CD8-positive, alpha-beta T cell (primary cell): ENCODE measurements at places on chromosomes 4 and X.

- DNase-seq: no peak
Observed at GRCh38 chr4:762211-763190, 56.9 kb downstream of the PCGF3 start.

DNA sequence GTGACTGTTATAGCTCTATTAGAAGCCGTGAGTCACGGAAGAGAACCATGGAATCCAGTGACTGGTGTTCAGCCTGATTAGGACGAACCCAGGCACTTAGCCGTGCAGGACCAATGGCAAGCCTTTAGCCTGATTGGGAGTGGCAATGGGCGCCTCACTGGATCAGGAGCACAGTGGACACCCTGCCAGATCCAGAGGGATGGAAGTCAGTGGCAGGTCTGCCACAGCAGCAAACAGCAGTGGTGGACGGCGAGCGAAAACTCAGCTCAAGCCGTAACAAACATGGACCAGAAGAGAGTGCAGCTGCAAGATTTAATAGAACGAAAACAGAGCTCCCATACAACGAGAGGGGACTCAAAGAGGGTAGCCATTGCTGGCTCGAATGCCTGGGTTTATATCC lies 1326.5 kb downstream of the ADGRL3 start:
- DNase-seq: no peak

DNA sequence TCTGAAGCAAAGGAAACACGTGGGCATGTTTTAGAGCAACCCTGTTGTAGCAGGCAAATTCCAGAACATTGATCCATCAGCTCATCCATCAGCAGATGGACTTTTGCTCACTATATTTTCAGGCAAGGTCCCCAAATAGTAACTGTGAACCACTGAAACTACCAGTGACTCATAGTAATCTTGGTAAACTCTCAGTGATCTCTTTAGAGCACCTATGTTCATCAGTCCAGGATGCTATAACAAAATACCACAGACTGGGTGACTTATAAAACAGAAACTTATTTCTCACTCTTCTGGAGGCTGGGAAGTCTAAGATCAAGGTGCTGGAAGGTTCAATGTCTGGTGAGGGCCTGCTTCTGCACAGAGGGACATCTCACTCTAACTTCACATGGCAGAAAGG lies 28.9 kb upstream of the BTC start:
- no peak for DNase-seq

DNA sequence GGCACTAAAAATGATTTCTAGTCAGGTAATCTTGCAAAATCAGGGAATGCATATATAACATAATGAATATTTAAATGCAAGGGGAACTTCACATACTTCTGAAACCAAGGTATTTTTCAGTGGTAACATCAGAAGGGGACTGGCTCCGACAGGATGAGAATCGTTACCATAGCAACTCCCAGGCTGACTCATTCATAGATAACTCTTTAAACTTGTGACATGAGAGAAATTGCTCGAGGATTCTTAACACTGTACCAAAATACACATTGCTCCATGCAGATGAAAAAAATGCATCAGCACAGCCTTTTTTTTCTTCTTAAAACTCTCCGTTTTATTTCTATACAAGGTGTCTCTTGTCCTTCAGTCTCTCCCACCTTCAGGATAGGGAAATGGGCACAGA lies 114.3 kb downstream of the GABRB1 start:
- DNase-seq: no peak

- no peak for DNase-seq
Observed at GRCh38 chr4:10105421-10105820, 11.2 kb downstream of the WDR1 start.

- no peak for DNase-seq
Observed at GRCh38 chrX:30649859-30650258, 3.4 kb upstream of the GK start.

- DNase-seq: no peak
Observed at GRCh38 chr4:73964862-73965611, 16.8 kb downstream of the PF4 start.

- DNase-seq: no peak
Observed at GRCh38 chr4:89101256-89102161, 9.8 kb upstream of the TIGD2 start.

- no peak for DNase-seq
Observed at GRCh38 chr4:24168658-24169057, 278.8 kb upstream of the PPARGC1A start.

DNA sequence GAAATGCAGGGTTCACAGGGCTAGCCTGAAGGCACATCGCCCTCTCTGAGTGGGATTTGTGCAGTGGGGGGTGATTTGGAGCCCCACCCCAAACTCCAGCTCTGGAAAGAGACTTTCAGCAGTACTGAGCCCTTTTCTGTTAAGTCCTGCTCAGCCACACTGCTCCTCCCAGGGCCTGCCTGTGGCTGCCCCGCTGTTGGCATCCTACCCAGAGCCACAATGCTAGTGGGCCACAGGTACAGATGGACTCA lies 52.7 kb downstream of the CXorf49B start:
- DNase-seq: no peak

GRCh38 chrX:28613558-28613957 lies 26.3 kb downstream of the IL1RAPL1 start:
- DNase-seq: no peak

DNA sequence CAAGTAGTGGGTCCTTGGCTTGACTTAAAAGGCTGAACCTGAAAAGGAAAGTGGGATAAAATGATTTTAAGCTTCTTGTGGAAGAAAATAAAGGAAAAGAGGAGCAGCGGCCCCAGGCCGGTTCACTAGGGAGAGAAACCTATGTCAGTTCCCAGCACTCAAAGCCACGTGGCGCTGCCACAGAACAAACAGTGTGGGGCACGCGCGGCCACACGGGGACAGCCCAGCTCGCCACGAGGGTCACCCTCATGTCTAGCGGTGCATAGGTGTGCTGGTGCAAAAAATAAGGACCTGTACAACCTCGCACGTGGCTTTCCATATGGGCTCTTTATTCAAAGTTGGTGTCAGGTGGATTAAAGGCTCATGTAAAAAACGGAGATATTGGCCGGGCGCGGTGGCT lies 17.1 kb downstream of the MSANTD1 start:
- no peak for DNase-seq

- no peak for DNase-seq
Observed at GRCh38 chr4:36338973-36339372, 57.6 kb downstream of the DTHD1 start.

DNA sequence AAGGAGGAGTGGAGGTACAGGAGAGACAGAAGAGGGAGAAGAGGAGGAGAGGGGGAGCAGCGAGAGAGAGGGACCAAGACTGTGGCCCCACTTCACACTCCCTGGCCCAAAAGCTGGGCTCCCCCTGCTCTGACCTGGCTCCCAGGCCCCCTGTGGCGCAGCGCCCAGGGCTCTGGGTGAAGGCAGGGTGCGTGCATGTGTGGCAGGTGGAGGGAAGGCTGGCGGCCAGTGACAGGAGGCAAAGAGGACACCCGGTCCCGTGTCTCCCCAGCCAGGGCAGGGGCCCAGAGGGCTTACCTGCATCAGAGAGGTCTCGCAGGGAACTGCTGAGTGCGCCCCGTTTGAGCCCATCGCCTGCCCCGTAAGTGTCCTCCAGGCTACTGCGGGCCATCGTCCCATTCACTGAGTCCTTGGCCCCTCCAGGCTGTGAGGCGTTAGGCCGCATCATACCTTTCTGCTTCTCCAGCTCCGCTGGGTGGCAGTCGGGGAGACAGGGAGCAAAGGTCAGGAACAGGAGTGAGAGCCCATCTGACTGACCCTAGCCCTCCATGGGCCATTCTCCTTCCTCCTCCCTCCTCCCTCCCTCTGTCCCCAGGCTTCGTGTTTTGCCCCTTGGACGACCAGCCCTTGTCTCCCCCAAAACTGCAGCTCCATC lies 11.1 kb upstream of the KDM5C start:
- DNase-seq: no peak

DNA sequence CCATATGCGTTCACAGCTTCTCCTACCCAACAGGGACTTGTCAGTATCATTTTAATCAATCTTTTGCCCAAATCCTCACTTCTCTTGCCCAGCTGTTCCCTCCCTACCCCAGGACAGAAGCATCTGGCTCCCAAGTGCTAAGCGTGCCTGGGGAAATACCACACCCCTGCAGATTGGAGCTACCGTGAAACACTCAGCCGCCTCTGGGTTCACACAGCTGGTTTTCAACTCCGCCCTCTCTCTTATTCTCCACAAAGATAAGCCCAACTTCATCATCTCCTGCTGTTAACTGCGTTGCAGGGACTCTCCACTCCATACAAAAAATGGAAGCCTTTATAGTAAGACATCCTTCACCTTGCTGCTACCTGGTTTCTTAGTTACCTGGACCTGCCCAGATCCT lies 147.3 kb upstream of the FTHL17 start:
- DNase-seq: no peak

DNA sequence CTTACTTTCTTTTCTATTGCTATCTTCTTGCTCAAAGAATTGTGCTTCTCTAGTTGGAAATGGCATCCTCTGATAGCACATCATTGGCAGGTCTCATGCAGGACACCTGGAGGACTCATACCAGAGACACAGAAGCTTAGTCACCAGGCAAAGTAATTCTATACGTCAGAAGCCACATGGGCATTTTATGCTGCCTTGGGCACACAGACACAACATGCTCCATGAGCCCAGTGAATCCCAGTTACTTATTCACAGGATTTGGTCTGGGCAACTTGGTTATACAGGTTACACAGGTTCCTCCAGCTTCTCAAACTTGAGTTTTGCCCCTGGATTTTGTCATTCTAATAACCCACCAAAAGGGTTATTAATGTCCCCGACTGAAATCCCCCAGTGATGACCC lies 7.1 kb downstream of the RASSF6 start:
- DNase-seq: no peak

DNA sequence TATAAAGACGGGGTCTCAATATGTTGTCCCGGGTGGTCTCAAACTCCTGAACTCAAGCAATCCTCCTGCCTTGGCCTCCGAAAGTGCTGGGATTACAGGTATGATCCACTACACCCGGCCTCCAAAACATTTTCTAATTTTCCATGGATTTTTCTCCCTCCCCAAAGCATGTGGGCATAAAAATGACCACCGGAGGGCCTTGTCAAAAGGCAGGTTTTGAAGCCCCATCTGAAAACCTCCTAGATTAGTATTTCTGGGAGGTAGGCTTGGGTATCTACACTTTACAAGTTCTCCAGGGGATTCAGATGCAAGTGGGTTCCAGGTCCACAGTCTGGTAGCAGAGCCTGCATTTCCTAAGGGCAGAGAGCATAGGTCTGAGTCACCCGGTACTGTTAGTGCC lies 1.4 kb upstream of the GPR173 start:
- no peak for DNase-seq

GRCh38 chr4:11341337-11342043 lies 87.2 kb downstream of the HS3ST1 start:
- no peak for DNase-seq

GRCh38 chr4:144423930-144424329 lies 222.0 kb upstream of the HHIP start:
- DNase-seq: no peak

GRCh38 chr4:25813448-25814106 lies 49.2 kb downstream of the SEL1L3 start:
- DNase-seq: no peak

DNA sequence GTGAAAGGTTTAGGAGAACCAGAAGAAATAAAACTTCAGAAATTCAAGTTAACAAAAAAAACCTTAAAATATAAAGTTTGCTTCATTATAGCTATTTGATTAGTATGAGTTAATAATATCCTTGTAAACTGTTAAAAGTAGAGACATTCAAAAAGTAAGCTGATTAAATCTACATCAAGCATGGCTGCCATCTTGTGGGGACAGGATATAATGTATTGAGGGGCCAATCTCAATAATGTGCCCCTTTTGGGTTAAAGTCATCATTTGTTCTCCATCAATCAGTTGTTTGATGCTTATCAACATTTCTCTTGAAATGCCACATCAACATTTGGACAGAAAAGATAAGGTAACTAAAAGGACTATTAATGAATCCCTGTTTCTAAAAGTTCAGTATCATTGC lies 4.6 kb upstream of the GRID2 start:
- no peak for DNase-seq

DNA sequence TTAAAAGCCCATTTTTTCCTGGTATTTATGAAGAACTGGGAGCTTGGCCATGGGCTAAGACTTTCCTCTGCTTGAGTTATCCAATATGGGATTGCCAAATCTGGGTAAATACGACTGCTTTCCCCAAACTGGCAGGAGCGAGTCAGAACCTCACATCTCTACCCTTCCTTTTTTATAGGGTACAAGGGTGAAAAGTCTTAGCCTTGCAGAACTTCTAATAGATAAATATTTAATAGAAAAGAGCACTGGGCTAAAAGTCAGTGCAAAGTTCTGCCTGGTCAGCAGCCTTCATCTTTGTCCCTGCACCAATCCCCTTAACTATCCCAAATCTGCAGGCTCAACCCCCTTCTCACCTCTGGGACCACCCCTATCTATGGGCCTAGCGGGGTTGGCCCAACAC lies 61.6 kb upstream of the ACSL1 start:
- no peak for DNase-seq

DNA sequence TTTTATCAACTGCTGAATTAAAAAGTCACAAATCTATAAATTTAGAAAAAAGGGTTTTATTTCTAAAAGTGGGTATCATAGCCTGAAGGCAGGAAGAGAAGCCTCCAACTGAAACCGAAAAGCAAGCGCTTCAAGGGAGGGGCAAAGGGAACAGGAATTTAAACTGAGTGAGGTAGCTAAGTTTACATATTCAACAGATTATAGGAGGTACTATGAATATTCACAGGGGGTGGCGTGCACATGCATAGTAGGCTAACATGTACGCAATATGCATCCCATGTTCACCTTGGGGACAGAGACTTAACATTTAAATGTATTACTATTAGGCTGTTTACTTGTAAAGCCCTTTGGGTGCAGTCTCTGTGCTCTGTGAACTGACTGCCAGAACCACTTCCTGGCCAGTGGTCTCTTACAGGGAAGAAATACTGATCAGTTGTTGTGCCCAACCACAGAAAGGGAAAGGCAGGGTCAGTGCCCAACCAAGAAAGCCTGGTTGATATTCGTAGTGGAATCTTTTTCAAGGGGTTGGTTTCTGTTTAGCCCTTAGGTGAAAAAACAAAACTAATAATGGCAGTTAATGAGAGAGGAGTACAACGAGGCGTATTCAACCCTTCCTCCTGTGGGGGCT lies 168.7 kb upstream of the GALNTL6 start:
- DNase-seq: no peak

GRCh38 chrX:120561634-120562568 lies 1.1 kb upstream of the CUL4B start:
- DNase-seq: no peak

- no peak for DNase-seq
Observed at GRCh38 chrX:148856505-148856904, 356.1 kb downstream of the AFF2 start.

- no peak for DNase-seq
Observed at GRCh38 chr4:173883821-173884220, 353.8 kb upstream of the HAND2 start.

DNA sequence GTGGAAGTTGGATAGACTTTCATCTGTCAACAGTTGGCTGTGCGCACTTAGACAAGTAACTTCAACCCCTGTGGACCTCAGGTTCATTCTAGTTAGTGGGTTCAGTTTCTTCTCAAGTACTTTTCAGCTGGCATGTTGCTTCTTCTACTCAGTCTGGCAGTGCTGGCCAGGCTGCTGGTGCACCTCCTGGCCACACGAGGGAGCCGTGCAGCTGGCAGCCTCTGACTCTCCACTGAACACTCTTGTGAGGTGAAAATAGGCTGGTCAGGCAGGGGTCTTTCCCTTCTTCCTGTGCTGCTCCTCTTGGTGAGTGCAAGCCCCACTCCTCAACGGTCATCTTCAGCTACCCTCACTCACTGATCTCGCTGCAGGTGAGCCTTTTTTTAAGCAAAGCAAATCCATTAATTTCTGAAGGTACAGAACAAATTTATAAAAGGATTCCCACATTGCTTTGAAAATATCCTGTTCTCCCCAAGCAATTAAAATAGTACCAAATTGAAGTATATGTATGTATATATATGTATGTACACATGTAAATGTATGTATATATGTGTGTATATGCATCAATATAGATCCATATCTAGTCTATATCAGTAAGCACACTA lies 30.6 kb downstream of the LONRF3 start:
- peak; percentile 8 for DNase-seq
